ENCODE measurements at places on chromosomes 12 and 14.

DNA sequence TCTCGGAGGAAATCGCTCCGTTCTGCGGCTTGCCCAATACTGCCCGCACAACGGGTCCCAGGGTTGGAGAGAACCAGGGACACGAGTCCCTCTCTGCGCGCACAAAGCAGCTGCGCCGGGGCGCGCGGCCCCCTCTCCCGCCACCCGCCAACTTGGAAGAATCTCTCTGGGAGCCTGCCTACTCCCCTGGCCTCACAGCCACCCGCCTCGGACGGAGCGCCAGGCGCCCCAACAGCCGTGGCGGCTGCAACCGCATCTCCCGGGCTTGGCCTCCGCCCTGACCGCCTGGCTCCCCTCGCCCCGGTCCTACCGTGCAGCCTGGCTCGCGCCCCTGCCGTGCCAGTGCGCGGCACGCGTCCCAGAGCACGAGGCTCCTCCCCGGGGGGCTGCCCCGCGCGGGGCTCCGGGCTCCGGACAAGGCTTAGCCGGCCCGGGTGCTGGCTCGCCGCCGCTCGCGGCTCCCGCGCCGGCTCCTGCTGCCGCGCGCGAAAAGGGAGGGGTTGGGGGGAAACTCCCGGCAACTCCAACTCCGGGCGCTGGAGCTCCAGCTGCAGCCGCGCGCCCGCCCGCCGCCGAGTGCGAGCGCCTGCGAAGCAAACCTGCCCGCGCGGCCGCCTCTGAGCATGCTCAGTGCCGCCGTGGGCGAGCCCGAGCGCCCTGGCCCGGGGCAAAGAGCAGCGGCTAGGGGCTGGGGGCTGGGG, at the start of gene STXBP6:
TSS of gene STXBP6 (minus strand) at position 580 of the 701 bp plus-strand sequence. CDS start 75,329 bp downstream, outside the sequence.
- DNase-seq = peak; percentile 26

DNA sequence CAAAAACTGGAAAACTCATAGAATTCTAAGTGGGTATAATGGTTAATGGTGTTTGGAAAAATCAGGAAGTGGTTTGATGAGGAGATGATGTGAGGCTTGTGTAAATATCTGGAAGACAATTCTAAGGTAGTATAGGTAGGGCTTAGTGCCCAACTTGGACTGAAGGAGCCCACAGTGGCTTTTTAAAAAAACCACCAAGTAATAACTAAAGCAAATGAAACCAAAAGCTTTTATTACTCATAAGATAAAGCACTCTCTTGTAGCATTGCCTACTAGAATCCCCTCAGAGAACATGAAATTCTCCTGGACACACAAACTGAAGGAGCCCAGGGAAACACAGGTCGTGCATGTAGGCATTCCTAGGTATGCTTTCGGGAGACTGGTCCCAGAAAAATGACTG, 324.5 kb downstream of the NELL2 start:
- no peak for DNase-seq

DNA sequence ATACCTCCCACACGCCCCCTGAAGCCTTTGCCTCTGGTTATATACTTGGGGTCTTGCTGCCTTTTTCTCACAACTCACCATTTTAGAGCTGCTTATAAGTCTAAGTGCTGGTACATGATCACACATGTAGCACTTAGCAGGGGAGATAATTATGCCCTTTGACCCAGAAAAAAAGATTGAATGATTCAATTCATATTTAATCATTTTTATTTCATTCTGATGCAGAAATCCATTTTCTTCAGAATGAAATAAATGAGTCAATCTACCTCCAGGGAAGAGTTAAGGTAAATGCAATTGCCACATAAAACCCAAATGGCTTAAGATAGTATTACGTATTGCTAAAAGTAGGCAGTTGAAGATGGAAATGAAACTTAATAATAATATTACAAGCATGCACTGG, 414.6 kb upstream of the PRICKLE1 start:
- no peak for DNase-seq

DNA sequence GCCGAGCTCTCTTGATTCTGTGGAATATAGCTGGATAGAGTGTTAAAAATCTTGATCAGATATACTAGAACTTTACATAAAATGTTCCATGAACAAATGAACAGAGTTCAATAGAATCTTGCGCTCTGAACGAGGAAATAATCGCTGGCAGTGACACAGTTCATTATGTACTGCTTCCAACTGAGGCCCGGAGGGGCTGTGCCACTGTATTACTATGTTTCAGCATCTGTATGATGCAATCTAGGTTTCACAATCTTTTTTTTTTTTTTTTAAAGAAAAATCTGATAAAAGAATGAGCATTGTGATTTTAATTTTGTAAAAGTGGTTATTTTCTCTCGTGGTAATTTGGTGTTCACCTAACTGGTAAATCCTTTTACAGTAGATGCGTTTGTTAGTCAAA, 77.2 kb downstream of the FERMT2 start:
- DNase-seq = no peak

DNA sequence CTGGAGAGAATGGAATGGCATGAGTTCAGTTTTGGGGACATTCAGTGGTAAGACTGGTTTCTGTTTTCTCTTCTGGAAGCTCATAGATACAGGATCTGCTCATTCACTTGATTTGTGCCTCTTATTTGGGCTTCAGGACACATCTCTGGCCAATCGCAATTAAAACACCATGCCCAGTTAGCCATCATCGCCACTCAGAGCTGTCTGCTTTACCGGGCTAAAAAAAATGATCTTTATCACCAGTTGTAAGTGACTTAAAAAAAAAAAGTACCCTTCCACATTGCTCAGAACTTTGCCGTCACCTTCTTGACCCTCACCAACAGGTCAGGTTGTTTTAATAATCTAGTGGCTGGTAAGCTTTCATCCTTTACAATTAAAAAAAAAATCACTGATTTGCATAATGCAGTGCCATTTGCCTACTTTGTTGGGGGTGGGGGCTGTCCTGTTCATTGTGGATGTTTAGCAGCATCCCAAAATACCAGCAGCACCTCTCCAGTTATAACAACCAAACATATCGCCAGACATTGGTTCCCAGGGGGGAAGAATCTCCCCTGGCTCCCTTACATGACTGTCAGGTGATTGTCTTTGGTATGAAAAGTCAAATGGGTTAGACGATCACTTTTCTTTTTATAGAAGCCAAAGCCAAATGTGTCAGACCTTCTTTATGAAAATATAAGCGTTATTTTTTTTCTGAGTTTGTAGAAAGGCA, 150.1 kb downstream of the PRKCH start:
- no peak for DNase-seq

- peak; percentile 69 for DNase-seq
Measured at GRCh38 chr14:79581912-79582576, 629.3 kb downstream of the DIO2 start.

DNA sequence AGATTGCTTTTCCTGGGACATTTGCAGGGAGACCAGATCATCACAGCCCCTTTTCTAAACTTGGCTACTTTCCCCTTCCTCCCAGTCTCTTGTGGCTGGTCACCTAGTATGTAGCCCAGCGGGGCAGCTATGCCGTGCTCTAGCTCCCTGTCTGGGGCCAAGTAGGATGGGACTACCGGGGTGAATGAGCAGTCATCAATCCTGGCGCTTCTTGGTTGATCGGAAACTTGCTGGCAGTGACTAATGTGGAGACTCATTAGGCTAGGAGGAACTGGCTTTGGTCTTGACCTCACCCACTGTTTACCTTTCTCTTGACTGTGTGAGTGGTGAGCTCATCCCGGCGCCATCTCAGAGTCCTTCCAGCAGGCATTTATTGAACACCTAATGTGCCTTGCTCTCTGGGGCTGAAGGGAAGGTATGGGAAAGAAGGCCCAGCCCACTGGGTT, 15.9 kb downstream of the PLEKHG3 start:
- DNase-seq = peak; percentile 96

DNA sequence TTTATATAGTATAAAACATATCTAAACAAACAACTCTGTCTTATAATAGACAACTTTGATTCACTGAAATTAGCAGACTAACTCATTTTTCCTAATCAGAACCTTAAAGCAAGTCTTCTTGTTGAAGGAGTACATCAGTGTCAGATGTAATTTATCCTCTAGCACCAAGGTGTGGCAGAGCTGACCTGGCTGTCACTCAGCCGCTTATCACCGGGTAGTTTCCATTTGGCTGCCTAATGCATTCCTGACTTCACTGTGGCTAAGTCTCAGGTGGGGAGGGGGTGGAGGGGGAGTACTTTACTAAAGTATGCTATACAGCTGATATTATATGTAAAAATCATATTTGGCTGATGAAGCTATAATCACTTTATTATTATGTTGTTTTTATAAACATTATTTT, 339.9 kb upstream of the RGS6 start:
- DNase-seq = no peak

DNA sequence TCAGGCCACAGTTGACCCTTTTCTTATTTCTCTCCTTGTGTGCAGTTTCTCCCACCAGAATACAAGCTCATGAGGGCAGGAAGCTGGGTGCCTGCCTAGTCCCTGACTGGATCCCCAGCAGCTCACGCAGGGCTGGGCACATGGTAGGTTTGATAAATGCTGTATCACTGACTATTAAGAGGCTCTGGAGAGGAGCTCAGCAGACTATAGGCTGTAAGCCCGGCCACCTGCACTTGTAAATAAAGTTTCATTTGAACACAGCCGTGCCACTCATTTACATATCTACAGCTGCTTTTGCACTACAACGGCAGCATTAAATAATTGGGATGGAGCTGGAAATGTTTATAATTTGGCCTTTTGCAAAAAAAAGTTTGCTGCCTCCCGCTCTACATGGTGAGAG, 32.0 kb downstream of the CHGA start:
- DNase-seq = no peak

DNA sequence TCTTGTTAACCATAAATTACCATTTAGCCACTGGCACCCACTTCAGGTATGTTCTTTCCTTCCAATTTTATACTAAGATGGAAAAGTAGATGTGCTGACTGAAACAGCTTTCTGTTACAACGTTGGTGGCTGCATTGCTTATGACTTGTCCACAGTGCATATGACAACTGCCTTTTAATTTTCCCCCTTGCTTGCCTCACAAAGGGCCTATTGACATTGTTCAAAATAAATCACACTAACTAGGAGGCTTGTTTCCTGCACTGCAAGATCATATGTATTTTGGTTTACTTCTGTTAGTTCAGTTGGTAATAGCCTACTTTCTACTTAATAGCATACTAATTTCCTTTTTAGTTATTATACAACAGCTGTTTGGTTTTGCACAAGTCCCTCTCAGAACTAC, 55.4 kb downstream of the SCAF11 start:
- no peak for DNase-seq

DNA sequence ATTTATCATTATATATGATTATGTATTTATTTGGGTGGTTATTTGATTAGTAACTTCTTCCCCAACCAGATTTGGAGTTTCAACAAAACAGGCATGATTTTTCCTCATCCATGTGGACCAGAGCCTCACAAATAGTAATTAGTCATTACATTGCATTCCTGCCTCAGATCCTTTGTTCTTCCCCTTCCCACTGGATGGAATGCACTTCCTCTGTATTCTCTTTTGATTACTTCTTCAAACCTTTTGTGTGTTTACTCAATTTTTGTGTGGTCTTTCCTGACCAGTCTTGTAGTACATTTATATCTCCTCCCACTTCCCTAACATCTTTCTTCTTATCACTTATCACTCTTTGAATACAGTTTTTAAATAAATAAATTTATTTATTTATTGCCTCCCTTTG, 15.5 kb downstream of the SYT1 start:
- DNase-seq = peak; percentile 34

DNA sequence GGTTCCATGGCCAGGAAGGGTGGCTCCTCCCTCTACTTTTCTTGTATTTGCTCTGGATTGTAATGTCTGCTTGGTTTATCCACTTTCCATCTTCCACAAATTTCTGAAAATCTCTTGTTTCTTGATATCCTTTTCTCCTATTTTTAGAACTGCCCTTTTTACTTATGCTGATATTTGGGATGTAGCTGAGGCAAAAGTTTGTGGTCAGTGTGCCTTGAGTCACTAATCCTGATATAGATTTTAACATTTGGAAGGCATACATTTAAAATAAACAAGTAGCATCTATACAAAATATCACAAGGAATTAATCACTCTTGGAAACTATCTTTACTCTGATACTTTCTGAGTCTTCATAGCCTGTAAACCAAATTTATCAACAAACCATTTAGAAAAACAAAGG, 11.0 kb downstream of the GRIP1 start:
- DNase-seq = no peak

DNA sequence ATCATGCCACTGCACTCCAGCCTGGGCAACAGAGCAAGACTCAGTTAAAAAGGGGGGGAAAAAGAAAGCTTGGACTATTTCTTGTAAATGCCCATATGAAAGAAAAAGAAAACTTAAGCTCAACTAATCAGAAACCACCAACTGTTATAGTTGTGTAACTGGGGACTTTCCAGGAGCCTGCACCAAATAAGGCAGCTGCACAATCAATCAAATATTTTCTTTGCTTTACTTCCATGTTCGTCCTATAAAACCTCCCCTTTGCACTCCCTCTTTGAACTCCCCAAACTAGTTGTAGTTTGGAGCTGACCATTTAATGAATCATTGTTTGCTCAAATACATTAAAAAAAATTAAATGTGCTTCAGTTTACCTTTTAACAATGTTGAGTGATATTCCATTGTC, 54.9 kb downstream of the OTOGL start:
- DNase-seq = no peak

DNA sequence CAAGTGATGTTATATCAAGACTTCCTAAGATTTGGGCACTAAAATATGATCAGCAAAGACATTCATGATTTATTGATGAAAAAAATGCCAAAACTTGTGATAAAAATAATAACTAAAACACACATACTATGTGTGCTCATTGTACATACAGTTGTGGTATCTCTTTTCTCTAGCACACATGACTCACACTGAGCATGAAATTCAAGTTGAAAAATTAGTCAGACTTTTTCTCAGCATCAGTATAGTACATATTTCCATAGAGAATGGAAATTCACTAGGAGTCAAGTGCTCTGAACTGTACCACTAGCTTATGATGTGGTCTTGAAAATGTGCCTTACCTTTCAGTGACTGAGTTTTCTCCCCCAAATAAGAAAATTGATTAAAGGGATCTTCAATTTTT, 471.8 kb upstream of the FLRT2 start:
- no peak for DNase-seq

- no peak for DNase-seq
Measured at GRCh38 chr12:9134981-9135628, 19.4 kb upstream of the A2M start.

DNA sequence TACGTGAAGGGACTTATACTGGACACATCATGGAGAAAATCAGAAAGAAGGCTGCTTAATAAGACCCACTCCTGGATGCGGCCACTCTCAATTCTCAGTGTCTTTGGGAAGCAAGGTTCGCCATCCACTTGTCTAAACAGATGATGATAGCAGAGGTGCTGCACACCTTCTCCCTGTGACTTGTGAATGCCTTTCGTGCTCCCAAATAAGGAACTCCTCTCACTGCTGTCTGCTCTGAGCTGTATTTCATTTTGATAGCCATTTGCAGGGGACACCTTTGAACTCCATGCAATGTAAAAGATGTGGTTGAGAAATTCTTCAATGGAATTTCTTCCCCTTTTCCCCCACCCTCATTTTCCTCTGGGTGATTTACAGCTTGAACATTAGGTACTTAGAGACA, 11.6 kb downstream of the RMST start:
- DNase-seq = no peak

GRCh38 chr12:51386351-51386750, 4.9 kb downstream of the GALNT6 start:
- no peak for DNase-seq

- DNase-seq = no peak
Measured at GRCh38 chr14:64689289-64689688, 14.9 kb upstream of the PLEKHG3 start.
